AG09319 (cell line): ENCODE measurements at places on chromosomes 5 and 9.

GRCh38 chr5:111765613-111766571 lies 8.9 kb upstream of the NREP start:
- no peak for DNase-seq

DNA sequence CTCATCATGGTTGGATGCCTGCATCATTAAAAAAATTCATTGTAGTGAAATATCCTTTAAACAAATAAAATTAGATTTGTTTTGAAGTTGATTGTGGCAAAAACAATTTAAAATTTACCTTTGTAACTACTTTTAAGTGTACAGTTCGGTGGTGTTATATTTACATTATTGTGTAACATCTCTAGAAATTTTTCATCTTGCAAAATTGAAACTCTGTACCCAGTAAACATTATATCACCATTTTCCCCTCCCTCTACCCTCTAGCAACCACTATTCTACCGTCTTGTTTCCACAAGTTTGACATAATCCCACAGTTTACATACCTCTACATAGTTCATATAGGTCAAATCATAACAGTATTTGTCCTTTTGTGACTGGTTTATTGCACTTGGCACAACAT lies 2.0 kb upstream of the KIAA1958 start:
- DNase-seq = no peak

- DNase-seq = no peak
Observed at GRCh38 chr5:14560091-14560595, 21.4 kb upstream of the OTULINL start.

DNA sequence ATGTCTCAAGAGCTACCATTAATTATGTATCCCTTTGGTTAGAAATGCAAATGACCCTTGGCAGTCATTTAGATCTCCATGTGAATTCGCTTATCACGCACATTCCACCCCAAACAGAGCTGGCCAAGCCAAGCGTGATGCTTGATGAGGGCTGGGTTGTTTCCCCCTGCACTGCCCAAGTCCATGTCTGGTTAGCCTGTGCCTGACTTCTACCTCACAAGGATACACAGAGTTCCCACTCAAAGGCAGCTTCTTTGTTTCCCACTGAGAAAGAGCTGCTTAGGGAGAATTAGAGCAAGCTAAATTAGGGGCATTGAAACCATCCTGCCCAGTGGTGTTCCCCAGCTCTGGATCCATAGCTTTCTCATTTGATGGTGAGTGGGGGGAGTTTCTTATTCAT lies 87.2 kb downstream of the FSTL4 start:
- DNase-seq = no peak

GRCh38 chr9:81250041-81250440 lies 439.3 kb downstream of the TLE1 start:
- DNase-seq = no peak

DNA sequence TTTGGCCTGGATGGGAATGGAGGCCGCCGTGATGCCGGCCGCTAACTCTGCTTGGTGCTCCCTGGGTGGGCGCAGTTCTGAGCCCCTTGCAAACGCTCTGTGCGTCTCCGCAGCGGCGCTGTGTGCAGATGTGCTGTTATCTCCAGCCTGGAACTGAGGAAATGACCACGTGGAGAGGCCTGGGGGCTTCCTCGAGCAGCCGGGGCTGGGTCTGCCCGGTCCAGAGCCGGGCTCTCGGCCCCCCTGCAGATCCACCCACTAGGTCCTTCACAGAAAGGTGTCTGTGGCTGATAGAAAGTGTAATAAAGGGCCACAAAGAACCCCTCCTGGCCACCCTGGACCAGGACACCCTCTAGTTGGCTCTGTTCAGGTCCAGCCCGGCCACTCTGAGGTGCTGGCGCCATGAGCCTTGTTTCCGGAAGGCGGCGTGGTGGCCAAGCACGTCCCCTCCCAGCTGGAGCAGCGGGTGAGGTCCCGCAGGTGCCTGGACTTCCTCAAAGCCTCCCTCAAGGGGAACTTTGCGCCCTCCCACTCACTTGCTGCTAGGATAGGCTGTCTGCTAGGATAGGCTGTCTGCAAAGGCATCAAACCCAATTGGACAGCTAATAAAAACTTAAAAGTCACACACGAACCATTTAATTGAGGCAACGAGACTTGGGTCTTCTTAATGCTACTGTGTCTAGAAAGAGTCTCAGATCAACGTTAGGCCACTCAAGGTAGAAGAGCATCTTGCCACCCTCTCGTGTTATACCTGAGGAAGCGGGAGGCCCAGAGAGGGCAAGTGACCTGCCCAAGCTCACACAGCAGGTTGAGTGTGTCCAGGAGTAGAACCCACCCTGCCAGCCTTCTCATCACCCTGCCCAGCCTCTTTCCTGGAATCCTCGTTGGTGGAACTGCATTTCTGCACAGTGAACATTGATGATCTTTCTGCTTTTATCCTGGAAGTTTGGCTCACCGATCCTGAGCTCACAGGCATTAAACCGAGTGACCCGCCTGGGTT lies 109.3 kb upstream of the FCN2 start:
- DNase-seq = no peak

GRCh38 chr5:105877592-105877991 lies 1793.1 kb downstream of the EFNA5 start:
- no peak for DNase-seq

- no peak for DNase-seq
Observed at GRCh38 chr5:60699288-60699608, 718 bp downstream of the DEPDC1B start.

- no peak for DNase-seq
Observed at GRCh38 chr5:17317473-17317872, 100.0 kb downstream of the BASP1 start.

GRCh38 chr9:89679016-89679415 lies 74.2 kb downstream of the GADD45G start:
- no peak for DNase-seq

DNA sequence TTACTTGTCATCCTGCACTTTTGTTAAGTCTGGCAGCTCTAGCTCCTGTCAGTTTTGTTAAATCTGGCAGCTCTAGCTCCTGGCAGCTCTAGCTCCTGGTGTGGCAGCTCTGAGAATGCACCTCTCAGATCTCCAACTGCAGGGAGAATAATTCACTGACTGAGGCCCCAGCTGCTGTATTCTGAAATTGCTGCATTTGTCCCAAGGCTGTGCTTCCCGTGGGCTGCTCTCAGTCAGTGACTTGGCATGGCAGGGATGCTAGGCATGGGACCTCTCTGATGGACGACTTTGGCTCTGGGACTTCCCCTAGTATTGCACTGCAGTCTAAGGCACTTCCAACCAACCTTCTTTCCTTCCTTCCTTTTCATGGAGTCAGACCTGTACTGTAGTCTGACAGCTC lies 475.7 kb downstream of the CCDC171 start:
- no peak for DNase-seq

- no peak for DNase-seq
Observed at GRCh38 chr9:82273121-82273520, 284.5 kb downstream of the SPATA31D1 start.

DNA sequence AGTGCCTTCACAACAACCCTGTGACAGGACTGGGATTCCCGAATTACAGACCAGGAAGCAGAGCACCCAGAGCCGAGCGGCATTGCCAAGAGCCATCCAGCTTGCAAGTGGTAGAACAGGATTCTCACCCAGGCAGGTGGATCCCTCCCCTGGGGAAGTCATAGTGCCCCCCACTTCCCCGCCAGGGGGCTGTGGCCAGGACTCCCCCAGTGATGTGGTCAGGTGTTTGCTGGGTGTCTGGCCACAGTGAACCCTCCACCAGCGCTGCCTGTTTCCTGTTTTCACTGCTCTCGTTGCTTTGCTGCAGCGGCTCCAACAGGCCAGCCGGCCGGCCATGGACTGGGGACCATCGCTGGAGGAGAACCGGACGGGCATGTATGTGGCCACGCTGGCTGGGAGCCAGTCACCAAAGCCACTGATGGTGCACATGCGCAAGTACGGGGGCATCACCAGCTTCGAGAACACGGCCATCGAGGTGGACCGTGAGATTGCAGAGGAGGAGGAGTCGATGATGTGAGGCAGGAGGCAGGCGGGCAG lies 19.3 kb downstream of the SLC6A7 start:
- no peak for DNase-seq

GRCh38 chr9:12964271-12964670 lies 189.5 kb downstream of the LURAP1L start:
- no peak for DNase-seq

DNA sequence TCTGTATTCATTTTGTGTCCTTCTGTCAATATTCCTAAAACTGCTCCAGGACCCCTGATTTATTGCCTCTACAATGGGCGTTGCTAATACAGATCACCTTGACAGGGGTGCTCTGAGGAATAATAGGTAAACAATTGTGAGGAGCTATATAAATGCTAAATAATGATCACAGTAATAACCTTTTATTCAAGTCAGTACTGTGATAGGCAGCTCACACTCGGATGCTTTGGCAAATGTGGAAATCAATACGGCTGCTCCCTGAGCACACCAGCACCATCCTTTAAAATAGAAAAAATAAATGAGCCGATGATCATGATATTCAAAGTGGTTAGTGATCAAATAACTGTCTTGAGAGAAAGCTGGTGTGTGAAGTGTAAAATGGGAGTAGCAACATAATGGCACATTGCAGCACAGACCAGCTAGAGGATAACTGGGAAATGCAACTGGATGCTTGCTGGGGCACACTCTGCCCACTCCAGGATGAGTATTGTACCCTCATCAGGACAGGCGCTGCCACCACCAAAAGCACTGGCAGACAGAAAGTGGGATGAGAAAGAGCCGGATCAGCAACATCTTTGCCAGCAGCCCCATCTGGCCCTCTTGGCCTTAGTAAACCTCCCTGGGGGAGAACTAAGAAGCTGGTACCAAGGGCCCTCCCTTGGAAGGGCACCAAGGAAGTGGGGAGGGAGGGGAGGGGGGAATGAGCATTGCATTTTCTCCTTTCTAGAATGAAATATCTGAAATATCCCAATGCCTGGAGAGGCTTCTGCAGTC lies 69.4 kb upstream of the SPATA31D4 start:
- DNase-seq = no peak

- DNase-seq = no peak
Observed at GRCh38 chr9:9917400-9917799, 695.4 kb downstream of the PTPRD start.

DNA sequence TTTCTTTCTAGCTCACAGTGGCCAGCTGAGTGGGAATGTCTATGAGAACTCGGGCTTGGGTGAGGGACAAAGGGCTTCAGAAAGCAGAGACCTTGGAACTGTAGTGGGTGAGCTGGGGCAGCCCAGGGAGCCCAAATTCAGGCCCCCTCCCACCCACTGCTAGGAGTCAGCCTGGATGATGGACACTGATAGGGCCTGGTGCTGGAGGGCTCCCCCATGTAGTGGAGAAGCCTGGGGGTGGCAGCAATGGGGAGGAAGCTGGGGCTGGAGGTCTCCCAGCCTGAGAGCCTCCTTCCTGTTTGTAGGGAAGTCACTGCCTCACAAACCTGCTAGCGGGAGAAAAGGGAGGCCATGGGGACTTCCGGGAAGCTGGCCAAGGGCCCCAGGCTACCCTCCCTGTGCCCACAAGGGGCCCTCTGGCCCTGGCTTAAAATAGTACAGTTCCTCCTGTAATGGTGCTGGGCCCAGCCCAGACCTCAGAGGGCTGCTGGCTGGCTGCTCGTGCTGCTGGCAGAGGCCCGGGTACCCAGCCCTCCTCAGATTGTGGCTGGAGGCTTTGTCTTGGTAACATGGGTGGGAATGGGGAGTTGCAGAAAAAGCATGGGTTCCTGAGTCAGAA lies 6.3 kb upstream of the NR5A1 start:
- no peak for DNase-seq

DNA sequence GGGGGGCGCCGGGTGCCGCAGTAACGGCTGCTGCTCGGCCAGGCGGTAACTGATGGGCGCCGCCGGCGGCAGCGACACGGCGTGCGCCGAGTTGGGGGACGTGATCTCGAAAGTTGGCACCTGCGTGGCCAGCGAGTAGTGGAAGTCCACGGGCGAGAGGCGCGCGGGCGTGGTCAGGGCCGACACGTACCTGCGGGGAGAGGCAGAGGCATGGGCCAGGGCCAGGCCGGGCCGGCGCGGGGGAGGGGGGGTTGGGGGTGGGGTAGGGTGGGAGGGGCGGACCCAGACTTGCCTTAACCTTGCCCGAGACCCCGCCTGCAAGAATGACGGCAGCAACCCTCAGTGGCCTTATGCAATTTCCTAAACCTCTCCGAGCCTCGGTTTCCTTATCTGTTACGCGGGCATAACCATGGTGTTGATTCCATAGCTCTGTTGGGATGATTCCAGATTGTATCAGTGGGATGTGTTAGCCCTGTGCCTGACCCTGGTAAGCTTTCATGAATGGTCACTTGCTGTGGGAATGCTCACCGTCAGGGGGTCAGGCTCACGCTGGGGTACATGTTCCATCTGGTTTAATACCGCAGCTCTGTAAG lies 53.0 kb downstream of the PSD2 start:
- no peak for DNase-seq

DNA sequence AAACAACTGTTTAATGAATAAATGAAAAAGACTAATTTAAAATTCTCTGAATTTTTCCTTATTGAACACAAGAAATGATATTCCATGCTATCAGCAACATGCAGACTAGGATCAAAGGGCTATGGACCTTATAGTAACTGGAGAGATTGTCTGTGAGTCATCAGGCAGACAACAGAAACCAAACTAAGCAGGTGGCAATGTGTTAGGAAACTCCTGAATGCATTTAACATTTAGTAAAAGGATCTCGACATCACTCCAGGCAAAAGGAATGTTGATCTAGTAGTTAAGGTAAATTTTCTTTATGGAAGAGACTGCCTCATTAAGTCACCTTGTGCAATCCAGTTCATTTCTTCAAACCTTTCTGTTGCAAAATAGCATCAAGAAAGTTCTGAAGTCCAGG lies 58.4 kb downstream of the ARL15 start:
- DNase-seq = no peak

DNA sequence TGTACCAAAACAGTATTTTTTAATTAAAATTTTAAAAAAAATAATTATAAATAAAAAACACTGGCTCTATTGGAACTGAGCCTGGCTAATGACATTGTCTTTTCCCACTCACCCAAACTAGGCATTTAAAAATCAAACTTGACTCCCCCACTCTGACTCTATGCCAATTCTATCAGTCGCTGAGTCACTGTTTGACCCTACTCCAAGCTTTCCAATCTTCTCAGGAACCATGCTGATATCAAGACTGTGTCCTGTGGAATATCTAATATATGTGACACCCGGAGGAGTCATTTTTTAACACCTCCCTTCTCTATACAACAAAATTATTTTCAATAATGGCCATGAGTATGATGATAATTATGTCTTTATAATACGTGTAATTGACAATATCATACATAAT lies 171.6 kb upstream of the RASEF start:
- no peak for DNase-seq
